Omental fat pad (tissue), 4 donors: ENCODE measurements at places on chromosomes 2 and 18. TPM values are rescaled to one million over a fixed set of nuclear protein-coding genes. Genes with fewer than 3 reads are reported as not detected.

DNA sequence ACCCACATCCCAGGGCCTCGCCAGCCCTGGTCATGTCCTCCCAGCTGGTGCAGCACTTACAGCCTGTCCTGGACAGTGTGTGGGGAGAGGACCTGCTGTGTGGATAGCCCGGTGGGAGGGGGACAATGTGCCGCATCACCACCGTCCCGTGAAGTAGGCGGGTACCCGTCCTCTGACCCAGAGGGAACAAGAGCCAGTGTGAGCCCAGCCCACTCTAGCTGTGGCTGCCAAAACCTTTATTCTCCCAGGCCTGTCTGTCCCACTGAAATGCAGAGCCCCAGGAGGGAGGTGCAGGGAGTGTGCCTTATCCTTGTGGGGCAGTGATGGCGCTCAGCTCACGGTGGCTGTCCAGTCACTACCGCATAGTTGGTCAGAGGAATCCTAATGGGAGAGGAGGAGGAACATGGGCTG, 1.7 kb downstream of the TRAF3IP1 start:
- DNase-seq: no peak

GRCh38 chr18:48713309-48713708, 174.5 kb downstream of the CTIF start:
- no peak for DNase-seq

DNA sequence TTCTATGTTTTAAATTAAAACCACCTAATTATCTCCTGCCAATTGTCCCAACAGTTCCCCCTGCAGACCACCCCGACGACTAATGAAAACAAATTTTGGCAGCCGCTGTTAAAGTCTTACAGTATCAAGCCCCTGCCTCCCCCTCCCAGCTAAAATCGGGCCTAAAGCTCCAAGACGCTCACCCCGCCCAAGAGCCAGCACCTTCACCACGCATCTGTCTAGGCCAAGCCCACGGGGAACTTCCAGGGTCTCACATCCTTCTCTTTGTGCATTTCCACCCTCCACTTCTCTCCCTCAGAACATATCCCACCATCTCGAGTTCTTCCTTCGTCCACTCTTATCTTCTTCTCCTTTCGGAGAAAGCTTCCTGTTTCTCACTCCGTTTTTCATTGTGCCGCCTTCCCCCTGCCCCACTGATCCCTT, 445 bp downstream of the PRPF40A start:
- DNase-seq: no peak

- DNase-seq: no peak
Measured at GRCh38 chr2:41846962-41847361, 200.9 kb upstream of the PKDCC start.

The HNRNPLL gene
- 41.6 TPM for total RNA-seq

The NEU2 gene
- total RNA-seq: not detected

The DLX1 gene
- total RNA-seq: not detected

The PLGLB1 gene
- total RNA-seq: 0.84 TPM
